ENCODE measurements at places on chromosomes 5 and 9.

DNA sequence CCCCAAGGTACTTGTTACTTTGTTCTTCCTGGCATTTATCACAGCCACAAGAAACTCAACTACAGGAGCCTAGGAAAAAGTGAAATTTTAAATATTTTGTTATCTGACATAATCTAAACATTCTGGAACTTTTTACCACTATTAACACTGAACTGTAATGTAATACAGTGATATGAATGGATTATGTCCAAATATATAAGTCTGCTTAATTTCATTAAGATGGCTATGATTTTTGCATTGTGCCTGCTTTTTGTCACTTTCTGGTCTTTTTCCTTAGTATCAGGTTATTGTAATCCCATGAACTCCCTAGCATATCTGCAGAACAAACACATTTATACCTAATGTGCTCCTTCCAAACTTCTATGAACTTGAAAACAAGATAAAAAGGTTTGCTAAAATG is 35.8 kb downstream of the PJA2 start:
- no peak for DNase-seq

GRCh38 chr5:172082180-172082579 is 75.7 kb upstream of the FBXW11 start:
- DNase-seq = no peak

GRCh38 chr5:10519729-10520128 is 44.1 kb upstream of the ANKRD33B start:
- no peak for DNase-seq

GRCh38 chr5:82784521-82784920 is 292.7 kb downstream of the TMEM167A start:
- DNase-seq = no peak

GRCh38 chr5:40681363-40682153 is 1.8 kb downstream of the PTGER4 start:
- DNase-seq = no peak

DNA sequence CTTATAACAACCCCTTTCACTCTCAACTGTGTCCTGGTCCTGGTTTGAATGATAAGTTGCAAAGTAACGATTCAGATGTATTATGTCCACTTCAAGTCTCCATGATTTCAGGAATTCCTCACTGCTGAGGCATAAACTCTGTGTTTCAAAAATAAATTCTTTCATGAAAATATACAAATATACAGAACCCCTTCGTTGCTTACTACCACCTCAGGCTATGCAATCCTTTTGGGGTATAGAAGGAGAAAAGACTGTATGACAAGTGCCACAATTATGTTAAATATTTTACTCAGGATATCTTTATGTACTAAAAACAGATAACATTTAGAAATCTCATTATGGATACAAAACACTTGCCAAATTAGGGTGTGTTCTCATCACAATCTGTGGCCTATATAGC is 190.7 kb downstream of the KCTD16 start:
- DNase-seq = no peak

DNA sequence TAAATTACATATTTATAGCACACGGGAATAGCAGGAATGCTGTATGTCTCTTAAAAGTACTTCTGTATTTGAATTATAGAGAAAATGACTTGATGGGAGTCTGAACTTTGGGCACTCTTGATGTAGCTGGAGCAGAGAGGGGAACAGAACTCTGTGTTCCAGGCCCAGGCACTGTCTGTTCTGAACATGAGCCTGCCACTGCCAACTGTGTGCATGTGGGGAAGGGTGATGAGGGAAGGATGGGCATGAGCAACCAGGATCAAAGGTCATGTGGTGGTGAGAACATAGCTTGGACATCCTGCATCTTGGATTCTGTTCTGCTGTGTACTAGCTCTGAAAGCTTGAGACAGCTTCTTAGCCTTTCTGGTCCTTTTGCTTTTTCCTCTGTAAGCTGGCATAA is 16.4 kb upstream of the ZBED3 start:
- no peak for DNase-seq

DNA sequence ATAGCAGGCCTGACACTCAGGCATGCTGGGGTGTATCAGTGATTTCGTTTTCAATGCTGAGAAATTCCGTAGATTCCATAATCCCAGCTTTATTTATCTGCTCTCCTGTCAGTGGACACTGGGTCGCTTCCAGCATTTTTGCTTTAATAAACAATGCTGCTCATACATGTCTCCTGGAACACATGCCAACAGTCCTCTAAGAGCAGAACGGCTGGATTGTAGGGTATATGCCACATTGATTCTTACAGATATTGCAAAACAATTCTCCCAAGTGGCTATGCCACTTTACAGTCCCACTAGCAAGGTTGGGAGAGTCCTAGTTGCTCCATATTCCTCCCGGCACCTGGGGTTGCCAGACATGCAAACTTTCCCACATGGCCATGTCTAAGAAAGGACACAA is 81.9 kb downstream of the RAPGEF1 start:
- no peak for DNase-seq

DNA sequence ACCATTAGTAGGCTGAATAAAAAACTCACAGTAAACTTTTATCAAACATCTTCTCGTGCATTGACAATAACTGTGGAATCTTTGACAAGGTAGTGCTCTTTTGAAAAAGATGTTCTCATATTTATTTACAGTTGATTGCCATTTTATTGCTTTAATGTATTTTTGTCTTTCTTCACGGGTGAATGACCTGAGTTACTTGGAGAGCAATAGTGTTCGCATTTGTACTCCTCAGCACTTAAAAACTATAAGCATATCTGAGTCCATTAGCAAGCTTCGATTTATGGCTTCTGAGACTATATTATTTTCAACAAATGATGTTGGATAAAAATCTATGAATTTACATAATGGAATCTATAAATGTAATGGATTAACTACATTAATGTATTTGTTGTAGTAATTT is 1012.3 kb downstream of the CDH9 start:
- DNase-seq = no peak

DNA sequence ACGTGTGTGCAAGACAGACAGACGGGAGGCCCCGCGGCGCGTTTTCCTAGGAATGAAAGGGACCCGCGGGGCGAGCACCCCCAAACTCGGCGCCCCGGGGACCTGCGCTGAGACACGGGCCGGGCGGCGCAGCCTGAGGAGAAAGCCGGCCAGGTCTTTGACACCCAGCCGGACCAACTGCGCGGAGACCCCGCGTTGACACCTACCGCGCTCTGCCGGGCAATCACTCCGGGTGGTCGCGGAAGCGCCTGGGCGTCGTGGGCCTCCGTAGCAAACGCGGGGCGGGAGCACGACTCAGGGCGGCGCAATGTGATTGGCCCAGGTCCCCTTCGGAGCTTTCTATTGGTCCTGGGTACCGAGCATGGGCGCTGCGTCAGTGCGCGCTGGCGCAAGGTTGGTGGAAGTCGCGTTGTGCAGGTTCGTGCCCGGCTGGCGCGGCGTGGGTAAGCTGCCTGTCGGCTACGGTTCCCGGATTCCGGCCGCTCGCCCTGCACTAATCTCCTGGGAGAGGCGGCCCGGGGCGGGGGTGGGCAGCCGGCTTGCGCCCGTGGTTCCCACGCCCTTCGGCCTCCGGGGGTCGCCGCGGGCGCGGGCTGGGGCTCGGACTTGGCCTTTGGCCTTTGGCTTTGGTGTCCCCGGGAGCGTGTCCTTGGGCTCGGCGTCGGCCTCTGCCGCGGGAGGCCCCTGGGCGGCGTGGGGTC is at the start of the genes FASTKD3 and MTRR:
TSS of gene FASTKD3 (minus strand) at position 259 of the 701 bp plus-strand sequence. CDS start 948 bp downstream, outside the sequence.
TSS of gene MTRR (plus strand) at position 376 of the 701 bp plus-strand sequence. CDS start 1,647 bp downstream, outside the sequence.
- DNase-seq = peak; percentile 83

DNA sequence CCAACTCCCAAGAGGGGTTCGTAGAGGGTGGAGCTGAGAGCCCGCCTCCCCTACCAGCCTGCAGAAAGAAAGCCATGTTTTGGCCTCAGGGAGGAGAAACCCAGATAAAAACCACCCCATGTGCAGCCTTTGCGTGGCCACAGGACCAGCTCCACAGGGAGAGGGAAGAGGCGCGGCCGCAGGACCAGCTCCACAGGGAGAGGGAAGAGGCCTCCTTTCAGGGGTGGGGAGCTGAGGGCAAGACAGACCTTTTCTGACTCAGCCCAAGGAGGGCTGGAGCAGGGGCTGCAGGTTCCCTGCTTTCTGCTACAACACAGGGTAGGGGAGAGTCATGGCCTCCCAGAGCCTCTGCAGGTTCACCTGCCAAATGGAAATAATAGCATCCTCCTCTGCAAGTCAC is 37.6 kb upstream of the KCNMB1 start:
- no peak for DNase-seq

GRCh38 chr9:69497816-69498215 is 172.8 kb downstream of the ENTREP1 start:
- DNase-seq = no peak

GRCh38 chr9:15158064-15158463 is 149.0 kb downstream of the TTC39B start:
- DNase-seq = no peak

- no peak for DNase-seq
Observed at GRCh38 chr5:10617103-10617502, 53.2 kb downstream of the ANKRD33B start.

- no peak for DNase-seq
Observed at GRCh38 chr5:145178641-145179523, 656.3 kb downstream of the PRELID2 start.

DNA sequence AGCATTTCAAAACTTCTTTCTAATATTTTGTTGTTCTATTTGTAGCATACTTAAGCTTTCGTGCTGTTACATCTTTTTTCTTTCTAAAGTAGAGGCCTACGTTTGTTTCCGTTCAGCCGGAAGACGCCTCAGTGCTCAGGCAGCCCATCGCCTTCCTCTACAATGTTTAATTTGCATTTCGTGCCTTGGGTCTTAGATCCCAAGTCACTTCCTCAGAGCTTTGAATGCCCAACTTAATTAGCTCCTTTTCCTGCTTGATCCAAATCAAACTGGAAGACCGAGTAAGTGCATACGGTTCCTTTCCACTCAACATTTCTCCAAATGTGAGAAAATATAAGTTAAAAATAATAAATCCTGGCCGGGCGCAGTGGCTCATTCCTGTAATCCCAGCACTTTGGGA is 43.2 kb downstream of the MRPL36 start:
- DNase-seq = no peak

- no peak for DNase-seq
Observed at GRCh38 chr9:93562157-93562556, 14.2 kb upstream of the PHF2 start.

Data from stimulated activated CD4-positive, alpha-beta T cell treated with anti-CD3 and anti-CD28 coated beads, Interleukin-15, amount 100 ng/mL, for 1 hour (primary cell).